COLO829 (cell line): ENCODE measurements at places on chromosomes 6 and 20.

GRCh38 chr6:130893277-130893676, 66.1 kb downstream of the SMLR1 start:
- no peak for DNase-seq

DNA sequence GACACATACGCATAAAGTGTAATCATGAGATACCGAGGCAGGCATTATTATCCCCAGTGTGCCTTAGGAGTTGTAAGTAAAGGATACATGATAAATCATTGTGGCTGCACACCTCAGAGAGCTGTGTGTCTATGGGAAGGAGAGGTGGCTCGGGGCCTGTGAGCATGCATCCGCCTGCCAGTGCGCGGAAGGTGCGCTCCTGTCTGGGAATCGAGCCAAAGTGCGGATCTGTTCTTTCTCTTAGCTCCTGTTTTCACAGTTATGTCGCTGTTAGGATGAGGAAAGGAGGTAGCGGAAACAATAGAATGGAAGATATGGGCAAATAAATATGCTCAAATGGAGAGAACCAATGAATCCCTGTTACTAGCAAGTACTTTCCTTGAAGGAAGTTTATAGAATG, 98.0 kb downstream of the ANKRD6 start:
- DNase-seq = no peak

GRCh38 chr6:80489911-80490635, 383.6 kb downstream of the BCKDHB start:
- no peak for DNase-seq

GRCh38 chr6:113627480-113627879, 229.7 kb upstream of the MARCKS start:
- DNase-seq = no peak

DNA sequence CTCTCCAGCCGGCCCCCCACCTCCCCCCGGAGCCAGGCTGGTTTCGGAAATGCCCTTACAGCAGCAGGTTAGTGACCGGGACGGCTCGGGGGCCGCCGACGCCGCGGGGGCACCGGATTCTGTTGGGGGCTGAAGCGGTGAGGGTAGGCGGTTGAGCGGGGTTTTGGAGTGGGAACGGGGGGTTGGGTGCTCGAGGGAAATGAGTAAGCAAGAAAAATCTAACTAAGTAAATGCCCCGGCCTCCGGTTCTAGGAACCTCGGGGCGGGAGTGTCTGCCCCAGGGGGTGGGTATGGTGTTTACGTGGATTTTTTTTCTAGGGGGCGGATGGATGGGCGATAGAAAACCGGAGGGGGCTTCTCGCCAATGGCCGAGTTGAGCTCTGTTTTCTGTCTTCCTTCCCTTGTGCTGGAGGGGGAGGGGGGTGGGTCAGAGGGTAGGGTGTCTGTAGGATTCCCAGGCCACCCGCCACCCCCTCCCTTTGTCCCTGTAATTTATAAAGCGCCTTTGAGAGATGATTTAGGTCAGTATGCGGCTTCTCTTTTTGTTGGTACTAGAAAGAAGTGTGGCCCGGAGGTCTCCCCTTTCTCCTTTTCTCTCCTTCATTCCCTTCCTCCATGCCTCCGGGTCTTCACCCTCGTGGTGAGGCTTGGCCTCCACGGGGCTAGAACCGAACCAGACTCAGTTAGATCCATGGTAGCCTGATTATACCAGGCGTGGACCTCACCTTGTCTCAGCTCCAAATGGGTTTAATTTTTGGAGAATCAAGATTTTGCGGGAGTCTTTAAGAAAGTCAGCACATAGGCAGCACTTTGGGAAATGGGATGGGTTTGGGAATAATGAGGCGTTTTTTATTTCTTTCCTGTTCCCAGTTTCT, 2.3 kb downstream of the E2F3 start:
- DNase-seq = peak; percentile 44

- peak; percentile 33 for DNase-seq
These were observed 391.8 kb downstream of the ARHGAP18 start for GRCh38 chr6:129317931-129318820.

GRCh38 chr6:11214901-11215300, 17.6 kb downstream of the NEDD9 start:
- no peak for DNase-seq

GRCh38 chr6:48959251-48960060, 503.6 kb downstream of the MMUT start:
- no peak for DNase-seq
